ENCODE measurements at places on chromosomes 1 and 21.

DNA sequence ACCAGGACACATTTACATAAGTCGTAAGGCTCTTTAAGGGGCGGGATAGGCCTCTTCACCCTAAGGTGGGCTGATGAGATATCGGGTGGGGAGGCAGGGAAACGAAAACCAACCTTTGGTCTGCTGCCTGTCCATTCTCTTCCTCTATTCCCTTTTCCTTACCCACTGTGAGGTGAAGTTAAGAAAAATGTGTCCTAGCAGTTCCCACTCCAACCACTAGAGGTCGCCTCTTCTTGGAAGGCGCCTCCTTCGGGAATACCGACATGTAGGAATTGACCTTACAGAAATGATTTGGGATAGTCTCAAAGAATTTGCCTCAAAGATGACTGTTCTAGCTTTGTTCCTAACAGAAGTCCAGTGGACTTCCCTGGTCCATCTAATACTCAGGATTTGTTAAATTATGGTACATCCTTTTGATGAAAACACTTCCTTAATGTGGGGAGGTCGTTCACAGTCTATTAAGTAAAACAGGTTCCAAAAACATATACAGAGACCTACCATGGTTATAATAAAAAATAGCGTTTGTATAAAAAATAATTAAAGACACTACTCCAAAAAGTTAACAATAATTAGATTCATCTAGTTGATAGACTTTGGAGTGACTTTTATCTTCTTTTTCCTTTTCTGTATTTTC is 14.1 kb downstream of the AZIN2 start:
- peak; percentile 14 for DNase-seq

- no peak for DNase-seq
These were observed 37.1 kb upstream of the GADD45A start for GRCh38 chr1:67647814-67648358.

GRCh38 chr1:31703431-31704270 is at the start of gene COL16A1:
COL16A1 (minus strand) TSS chr1:31704017; CDS start chr1:31702193, 1,824 bp downstream.
- no peak for DNase-seq

DNA sequence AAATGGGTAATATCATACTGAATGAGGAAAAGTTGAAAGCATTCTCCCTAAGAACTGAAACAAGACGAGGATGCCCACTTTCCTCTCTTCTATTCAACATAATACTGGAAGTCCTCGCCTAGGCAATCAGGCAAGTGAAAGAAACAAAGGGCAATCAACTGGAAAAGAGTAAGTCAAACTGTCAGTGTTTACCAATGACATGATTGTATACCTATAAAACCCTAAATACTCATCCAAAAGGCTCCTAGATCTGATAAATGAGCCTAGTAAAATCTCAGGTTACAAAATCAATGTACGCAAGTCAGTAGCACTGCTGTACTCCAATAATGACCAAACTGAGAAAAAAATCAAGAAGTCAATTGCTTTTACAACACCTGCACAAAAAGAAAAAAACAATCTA is 575.8 kb upstream of the PRMT6 start:
- no peak for DNase-seq

GRCh38 chr1:235112297-235113182 is 16.1 kb downstream of the TOMM20 start:
- DNase-seq, result no peak

DNA sequence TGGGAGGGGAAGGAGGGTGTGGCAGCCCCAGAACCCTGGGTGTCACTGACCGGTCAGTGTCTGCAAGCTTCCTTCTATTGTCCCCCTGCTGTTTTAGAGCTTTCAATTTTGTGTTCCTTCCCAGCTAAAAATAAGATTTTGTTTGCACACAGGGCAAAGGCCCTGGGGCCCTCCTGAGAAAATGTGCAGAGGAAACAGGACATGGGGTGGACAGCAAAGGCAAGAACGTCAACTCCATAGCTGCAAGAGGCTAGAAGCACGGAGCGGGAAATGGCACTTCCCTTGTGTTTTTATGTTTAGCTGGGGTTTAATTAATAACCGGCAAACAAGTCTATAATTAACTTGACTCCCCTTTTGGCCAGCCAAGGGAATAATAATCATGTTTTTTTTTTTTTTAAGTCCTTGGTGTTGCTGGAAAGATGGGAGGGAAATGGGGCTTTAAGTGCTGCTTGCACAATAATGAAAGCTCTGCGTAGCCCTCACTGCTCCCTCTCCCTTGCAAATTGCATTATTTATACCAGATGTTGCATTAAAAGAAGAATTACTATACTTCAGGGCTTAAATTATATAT is 261.4 kb upstream of the USP24 start:
- no peak for DNase-seq

GRCh38 chr1:201408176-201408833 is 9.2 kb upstream of the LAD1 start:
- DNase-seq, result no peak

DNA sequence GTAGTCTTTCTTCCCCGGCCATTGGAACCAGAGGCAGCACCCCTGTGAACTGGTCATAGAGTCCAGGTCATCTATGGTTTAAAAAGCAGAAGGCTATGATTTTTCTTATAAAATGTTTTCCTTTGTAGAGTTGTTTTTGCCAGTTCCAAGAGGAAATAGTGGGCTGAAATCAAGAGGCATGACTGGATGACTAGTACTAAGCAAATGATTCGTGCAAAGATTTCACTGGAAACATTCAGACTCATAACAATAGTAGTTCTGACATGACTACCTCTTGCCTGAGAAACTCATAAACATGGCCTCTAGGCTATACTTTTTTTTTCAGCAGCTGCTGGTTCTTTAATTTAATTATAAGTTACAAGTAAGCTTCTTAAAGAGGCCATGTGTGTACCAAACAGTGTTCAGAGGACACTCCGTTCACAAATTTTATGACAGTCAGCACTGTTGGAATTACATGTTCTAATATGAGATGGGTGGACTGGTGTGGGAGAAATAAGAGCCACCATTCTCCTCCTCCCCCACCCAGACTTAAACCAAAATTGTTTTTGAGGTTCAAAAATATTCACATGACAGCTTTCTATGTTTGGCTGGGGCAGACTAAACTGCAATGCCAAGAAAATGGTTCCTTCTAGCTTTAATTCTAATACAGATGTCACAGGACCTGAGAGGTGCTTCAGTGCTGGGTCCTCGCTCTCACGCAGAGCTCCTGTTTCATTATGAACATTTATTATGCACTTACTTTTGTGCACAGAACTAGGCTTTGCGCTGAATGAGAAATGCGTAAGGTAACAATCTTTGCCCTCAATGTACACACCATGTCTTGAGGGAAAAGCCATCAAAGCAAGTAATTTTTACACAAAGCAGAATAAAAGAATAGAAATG is 147.5 kb downstream of the ZC3H11B start:
- no peak for DNase-seq

DNA sequence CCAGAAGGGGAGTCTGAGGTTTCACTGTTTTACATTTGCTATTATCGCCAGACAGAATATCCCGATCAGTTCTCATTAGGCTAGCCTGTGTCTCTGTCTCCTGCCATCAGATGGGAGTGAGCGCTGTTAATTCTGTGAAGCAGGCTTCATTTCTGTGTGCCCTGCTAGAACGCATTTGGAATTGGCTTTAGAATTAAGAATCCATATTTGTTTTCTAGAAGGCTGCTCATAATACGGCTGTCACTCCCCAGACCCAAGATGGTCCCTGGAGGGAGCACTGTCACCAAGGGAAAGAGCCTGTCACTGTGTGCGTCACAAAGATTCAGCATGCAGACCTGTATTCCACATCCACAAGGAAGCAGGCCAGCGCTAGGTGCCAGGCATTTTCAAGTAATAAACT is 49.2 kb downstream of the CASQ2 start:
- no peak for DNase-seq

- no peak for DNase-seq
These were observed 747 bp downstream of the STX6 start for GRCh38 chr1:181021811-181022434.

- no peak for DNase-seq
These were observed 616 bp downstream of the MCOLN3 start for GRCh38 chr1:85047472-85048295.

DNA sequence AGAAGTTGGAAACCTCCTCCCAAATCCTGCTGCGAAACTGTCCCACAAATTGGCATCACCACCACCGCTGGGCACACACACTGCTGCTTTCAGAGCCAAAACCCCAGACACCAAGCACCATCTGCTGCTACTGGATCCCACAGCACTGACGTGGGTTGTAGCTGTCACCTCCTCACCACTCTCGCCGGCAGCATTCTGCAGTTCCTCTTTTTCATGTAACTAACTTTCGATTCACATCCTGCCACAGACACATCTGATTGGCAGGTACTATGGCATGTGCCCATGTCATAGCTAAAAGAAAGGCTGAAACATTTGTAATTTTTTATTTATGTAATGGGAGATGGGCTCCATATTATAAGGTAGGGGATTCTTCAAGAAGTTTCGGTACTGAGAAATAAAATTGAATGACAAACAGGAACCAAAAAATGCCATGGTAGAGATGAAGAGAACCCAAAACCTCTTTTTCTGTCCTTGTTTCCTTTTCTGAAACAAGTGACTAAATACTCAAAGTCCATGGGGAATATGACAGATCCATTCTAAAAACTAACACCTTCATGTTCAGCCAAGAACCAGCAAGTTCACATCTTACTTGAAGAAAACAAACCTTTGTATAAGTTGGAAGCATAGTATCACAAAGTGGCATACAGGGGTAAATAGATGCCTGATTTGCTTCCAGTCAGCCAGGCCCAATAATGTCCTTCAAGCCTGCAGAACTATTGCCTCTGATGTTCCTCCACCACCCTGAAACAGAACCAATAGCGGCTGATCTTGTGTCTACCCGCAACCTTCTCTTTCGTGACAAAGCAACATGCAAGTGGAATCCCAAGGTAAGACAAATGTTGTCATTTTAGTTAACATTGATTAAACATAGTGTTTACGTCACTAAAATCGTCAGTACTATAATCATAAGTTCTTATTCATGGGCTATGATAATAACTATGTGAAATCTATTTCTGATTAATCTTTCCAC is 26.6 kb upstream of the RGS13 start:
- no peak for DNase-seq

DNA sequence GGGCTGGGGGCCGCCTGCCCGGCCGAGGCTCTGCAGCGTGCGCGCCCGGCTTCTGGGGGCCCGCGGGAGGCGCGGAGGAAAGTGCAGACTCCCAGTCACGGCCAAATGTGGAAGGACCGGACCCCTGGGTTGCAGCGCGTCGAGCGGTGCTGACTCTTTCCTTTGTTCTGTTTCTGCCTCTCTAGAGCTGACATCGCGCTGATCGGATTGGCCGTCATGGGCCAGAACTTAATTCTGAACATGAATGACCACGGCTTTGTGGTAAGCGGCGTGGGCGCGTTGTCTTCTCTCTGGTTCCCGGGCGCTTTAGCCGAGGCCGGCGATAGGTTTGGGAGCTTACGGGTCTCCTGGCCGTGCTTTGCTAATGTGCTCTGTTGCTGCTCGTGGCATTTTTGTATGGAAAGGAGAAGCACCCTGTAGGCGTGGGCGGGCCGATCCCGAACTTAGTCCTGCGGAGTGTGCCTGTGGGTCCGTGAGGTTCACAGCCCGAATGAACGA is 629 bp downstream of the PGD start:
- DNase-seq, result no peak

DNA sequence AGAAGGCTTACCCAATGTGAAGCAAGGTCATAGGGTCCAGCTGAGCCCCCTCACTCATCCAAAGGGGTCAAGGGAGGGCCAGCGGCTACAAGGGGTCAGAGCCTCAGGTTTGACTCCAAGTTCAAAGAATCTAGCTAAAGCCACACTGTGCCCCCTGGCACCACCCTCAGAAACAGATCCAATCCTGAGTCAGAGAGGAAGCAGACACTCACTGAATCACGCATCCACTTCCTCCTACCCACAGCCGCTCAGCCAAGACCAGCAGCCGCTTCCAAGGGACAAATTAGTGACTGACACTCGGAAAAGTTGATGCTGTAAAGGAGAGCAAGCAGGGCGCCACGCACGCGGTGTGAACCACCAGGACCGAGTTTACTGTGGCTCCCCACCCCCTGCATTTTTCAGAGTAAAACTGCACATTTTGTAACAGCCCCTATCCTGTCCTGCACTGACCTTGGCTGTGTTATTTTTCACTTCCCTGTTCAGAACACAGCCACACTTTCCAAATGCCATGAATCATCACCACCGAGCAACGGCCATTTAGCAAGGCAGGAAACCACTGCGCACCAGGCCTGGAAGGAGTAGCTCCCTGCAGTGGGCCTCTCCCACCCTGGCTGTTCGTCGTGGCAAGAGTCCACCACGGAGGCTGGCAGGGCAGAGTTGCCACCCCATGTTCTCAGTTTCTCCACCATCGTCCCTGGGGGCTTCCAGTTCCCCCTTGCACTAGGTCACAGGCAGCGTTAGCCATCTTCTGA is 147.8 kb downstream of the TOMM20 start:
- no peak for DNase-seq

DNA sequence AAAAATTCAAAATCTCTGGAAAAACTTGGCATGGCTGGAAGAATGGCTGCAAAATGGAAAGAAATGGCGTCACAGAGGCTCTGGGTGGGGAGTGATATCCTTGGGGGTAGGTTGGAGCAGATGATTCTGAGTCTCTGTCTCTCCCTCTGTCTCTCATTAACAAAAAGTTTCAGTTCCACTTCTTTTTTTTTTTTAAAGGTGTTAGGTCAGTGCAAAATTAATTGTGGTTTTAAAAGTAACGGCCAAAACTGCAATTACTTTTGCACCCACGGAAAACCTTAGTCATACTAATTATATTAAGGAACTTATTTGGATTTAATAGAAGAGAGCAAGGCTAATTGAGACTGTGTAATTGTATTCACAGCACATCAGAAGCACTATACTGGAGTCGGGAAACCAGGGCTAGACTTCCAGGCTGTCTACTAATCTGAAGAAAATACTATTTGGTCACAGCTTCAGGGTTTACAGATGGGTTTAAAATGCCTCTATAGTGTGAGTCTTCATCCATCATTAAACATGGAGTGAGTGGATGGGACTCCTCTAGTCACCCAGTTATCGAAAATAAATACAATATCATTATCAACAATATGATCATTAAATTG is 289.1 kb upstream of the PLD5 start:
- no peak for DNase-seq

DNA sequence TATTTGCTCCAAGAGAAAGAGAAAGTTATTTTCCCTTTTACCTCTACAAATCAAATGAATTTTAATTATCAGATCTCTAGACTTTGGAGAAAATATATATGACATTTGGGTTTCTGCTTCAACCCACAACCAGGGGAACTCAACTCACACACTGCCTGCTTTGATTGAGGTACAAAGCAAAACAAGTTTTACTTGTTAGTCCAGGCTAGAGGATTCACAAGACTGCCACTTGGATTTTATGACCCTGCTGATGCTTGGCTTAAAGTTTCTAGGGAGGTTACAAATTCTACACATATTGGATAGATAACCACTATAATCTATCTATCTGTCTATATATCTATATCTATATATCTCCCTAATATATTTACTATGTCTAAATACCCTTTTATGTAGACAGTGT is 467.3 kb upstream of the RGS18 start:
- DNase-seq, result no peak

- no peak for DNase-seq
These were observed 5.0 kb upstream of the SH3BGRL3 start for GRCh38 chr1:26274801-26275425.

Measured in NCI-H2081 treated with DMSO at 0.1 percent for 48 hours (cell line).